ENCODE measurements at places on chromosomes 2 and 18. TPM values are rescaled to one million over a fixed set of nuclear protein-coding genes. Genes with fewer than 3 reads are reported as not detected.
A peak's percentile ranks its signal among the peaks of the same experiment; 100 is the strongest.

DNA sequence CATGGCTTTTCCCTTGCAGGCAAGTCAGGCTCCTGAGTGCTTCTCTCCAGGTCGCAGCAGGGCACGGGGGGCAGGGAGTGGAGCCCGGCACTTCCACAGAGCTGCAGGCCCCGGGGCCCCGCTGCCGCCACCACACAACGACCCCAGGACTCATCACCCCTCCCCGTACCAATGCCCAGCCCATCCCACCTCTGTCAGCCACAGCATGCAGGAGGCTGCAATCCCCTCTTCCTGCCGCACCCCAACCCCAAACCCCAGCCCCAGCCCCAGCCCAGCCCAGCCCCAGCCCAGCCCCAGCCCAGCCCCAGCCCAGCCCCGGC is 288.0 kb downstream of the NDUFA10 start:
- no peak for DNase-seq

DNA sequence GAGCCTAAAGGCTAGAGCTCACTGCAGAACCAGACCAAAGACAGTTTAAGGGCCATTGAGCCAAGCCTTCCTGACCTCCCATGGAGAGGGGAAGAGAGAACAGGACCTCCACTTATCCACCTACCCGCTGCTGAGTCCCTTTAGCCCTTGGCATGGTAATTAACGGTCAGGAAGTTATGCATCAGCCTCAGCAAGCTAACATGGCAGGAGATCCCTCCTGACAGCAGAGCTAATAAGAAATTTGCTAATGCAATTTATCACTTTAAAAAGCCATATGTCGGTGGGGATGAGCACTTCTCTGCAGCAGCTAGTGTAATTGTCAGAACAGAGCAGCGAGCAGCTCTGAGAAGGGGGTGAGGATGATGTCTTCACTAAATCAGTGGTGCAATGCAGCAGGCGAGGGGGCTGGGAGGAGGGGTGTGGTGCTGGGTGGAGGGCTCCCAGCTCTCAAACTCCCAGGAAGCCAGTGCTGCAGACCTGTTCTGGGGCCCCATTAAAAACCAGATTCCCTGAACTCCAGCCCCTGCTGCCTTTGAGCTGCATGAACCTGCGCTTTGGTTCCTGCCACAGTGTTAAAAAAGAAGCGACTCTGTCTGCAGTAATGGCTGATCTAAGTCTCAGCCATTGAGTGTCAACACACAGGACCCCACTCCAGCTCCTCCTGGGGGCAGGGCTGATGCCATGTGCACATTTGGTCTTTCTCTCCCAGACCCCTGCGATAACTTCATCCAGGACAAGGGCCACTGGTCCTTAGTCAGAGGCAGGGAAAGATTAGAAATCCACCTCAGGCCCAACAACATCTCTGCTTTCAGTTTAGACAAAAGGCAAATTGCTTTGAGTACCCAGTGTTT is 84.2 kb upstream of the STPG4 start:
- DNase-seq = no peak

GRCh38 chr2:222960126-222960525 is 91.9 kb upstream of the KCNE4 start:
- no peak for DNase-seq

- no peak for DNase-seq
Measured at GRCh38 chr2:181419129-181419855, 37.9 kb upstream of the ITGA4 start.

DNA sequence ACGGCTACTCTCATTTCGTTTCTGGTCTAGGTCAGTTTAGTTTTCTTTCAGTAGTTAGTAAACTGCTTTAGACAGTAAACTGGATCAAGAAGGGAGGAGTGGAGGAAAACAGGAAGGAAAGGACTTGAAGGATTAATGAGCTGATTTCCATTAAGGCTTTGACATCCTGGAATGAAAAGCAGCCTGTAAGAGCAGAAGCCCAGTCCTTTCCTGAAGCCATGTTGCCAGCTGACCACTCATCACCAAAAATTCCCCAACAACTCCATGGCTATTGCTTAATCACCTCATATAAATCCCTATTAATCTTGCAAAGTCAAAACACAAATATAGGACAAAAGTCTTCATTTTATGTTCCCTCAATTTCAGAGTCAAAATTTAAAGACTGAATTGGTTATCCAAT is 113.7 kb upstream of the ZFP36L2 start:
- DNase-seq = peak; percentile 72

DNA sequence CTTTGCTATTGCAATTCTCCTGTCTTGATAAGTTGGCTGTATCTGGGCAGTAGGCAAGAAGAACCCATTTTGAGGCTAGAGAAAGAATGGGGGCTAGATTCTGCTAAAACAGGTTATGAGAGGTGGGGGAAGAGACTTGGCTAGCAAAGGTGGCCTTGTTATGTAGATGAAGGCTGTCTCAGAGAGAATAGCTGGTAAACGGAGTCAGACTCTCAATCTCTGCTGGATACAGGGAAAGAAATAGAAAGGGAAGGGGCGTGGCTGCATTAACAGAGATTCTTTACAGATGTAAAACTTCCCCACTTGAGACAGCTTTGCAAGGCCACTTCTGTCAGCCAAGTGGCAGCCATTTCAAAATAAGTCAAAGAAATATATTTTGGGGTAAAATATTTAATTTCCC is 38.1 kb upstream of the ARHGAP25 start:
- DNase-seq = no peak

- no peak for DNase-seq
Measured at GRCh38 chr18:47248604-47249313, 2.7 kb downstream of the SKOR2 start.

GRCh38 chr2:232999354-232999753 is 13.7 kb downstream of the NGEF start:
- no peak for DNase-seq

- DNase-seq = no peak
Measured at GRCh38 chr2:219631406-219631891, 4.0 kb downstream of the SLC4A3 start.

DNA sequence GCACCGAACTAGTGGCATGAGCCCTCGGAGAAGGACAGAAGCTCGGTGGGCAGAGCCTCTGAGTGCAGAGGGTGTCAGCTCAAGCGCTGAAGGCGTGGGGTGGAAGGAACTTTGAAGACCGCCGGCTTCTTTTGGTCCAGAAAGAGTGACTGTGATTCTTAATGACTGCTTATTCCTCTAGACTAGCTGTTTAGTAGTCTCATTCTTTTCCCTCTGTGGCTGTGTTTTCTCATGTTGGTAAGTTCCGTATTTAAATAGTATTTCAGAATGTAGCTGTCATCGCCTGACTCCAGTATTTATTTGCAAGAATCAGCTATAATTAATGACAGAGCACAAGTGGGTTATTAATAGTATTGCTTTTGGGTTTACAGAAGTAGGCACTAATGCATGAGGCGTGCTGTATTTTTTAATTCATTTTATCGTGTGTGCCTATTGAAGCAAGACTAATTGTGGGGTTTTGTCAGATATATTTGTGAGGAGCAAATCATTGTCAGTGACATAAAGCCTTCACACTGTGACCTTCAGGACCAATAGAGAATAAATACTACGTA is 80.8 kb upstream of the NFATC1 start:
- DNase-seq = no peak

DNA sequence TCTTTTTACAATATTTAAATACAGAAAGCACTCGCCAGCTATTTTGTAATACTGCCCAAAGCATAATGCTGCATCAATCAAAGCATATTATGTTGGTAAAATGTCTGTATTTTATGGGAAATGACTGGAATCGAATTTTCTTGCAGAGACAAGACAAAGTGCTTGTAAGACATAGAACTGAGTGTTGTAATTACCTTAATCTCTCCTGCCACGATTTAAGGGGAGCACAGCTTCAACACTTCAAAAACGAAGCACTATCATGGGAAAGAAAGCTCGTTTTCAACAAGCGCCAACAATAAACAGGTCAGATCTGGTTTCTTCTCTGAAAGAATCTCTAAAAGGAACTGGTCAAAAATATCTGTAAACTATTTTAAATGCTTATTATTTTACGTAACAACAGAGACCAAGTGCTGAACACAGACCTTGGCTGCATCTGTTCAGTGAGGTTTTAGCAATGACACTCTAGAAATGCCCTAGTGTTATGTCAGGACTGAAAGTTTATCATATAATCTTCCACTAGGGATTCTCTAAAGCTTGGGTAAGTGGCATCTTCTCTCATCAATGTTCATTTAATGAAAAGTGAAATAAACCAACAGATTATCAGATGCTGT is 19.0 kb downstream of the RND3 start:
- no peak for DNase-seq

- DNase-seq = peak; percentile 52
Measured at GRCh38 chr2:232315049-232315922, 63.3 kb upstream of the ALPP start.

Gene OLA1
- polyA plus RNA-seq = 96.0 TPM

Gene SNORC
- polyA plus RNA-seq = 0.25 TPM

Gene NTSR2
- polyA plus RNA-seq = not detected

Gene ARHGEF4
- polyA plus RNA-seq = 15.1 TPM

Gene STK39
- 7.6 TPM for polyA plus RNA-seq

Gene CACNB4
- polyA plus RNA-seq = 0.12 TPM

Gene SPC25
- polyA plus RNA-seq = 4.8 TPM

Gene FSHR
- not detected for polyA plus RNA-seq

Measured in BJ (cell line).